B cell (primary cell): ENCODE measurements at places on chromosomes 6 and 20. TPM values are rescaled to one million over a fixed set of nuclear protein-coding genes. Genes with fewer than 3 reads are reported as not detected.

Gene TREML2
- total RNA-seq, result 9.6 and 10.3 TPM in 2 replicates

Gene UBE2C
- 0.54 TPM in 1 of 2 replicates, not detected in the other for total RNA-seq

Gene HEY2
- total RNA-seq, result not detected in 2 replicates

Gene C6orf163
- 10.0 and 11.8 TPM in 2 replicates for total RNA-seq

Gene PROCR
- 0.57 TPM in 1 of 2 replicates, not detected in the other for total RNA-seq

DNA sequence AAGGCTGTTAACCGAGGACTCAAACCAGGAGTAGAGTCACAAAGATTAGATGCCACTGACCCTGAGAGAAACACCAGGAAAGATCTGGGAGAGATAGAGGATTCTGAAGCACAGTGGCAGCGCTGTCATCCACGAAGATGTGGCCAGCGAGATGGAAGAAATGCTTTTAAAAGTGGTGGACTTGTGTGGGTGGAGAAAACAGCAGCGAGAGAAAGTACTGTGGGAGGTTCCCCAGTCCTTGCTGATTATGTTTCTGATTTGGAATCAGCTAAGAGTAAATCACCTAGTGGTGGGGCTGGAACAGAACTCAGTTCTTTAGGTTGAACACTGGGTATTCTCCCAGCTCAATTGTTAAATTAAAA lies 435 bp upstream of the ZNF322 start:
- no peak for DNase-seq
- H3K36me3 ChIP-seq, result peaks cover 2% of the 10 kb centered on the region
- H3K4me1 ChIP-seq, result peaks cover 21% of the 10 kb centered on the region
- H3K27ac ChIP-seq, result peak overlapping the region; percentile 87
- H3K27me3 ChIP-seq, result peaks cover 7% of the 10 kb centered on the region
- peak overlapping the region; percentile 94 for H3K4me3 ChIP-seq

GRCh38 chr6:134882426-134883038 lies 67.4 kb downstream of the ALDH8A1 start:
- H3K36me3 ChIP-seq, result no peaks in the 10 kb centered on the region
- H3K4me3 ChIP-seq, result no peak overlapping the region
- DNase-seq, result peak; percentile 65
- H3K27ac ChIP-seq, result no peak overlapping the region
- H3K4me1 ChIP-seq, result peaks cover 3% of the 10 kb centered on the region
- no peaks in the 10 kb centered on the region for H3K27me3 ChIP-seq

DNA sequence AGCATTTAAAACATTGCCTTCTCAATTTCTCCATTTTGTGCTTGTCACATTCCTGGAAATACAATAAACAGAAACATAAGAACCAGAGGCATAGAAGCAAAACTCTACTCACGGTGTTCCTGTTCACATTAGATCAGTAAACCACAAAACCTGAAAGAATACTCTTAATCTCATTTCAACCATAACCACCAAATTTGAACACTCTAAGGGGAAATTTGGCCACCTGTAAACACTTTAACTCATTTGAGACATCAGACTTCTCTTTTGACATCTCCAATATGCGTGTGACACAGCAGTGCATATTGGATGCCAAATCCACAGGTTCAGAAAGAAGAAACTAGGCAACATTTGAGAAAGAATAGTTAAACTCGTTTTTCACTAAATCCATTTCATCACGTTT lies 153.8 kb upstream of the IRAK1BP1 start:
- H3K36me3 ChIP-seq, result no peaks in the 10 kb centered on the region
- no peaks in the 10 kb centered on the region for H3K27me3 ChIP-seq
- H3K27ac ChIP-seq, result no peak overlapping the region
- DNase-seq, result no peak
